ENCODE measurements at places on chromosomes 13 and 19. TPM values are rescaled to one million over a fixed set of nuclear protein-coding genes. Genes with fewer than 3 reads are reported as not detected.

Gene ZNF471
- not detected for total RNA-seq

Gene GSX1
- total RNA-seq: 11.4 TPM

Gene CGB2
- not detected for total RNA-seq

Gene C1QTNF9B
- total RNA-seq: not detected

Gene PEG3
- not detected for total RNA-seq

Gene ZNF780A
- 18.5 TPM for total RNA-seq

Gene CPB2
- 0.44 TPM for total RNA-seq

Gene OR10H1
- not detected for total RNA-seq

Gene ZNF543
- 9.1 TPM for total RNA-seq

Gene APOC1
- 24.9 TPM for total RNA-seq

Gene HCN2
- 0.84 TPM for total RNA-seq

Gene CYP2F1
- not detected for total RNA-seq

- DNase-seq: no peak
- no peak overlapping the region for H3K4me3 ChIP-seq
- no peaks in the 10 kb centered on the region for H3K4me1 ChIP-seq
- H3K27ac ChIP-seq: no peak overlapping the region
- H3K36me3 ChIP-seq: no peaks in the 10 kb centered on the region
These were observed 68.4 kb upstream of the ANKRD10 start for GRCh38 chr13:110983241-110983640.

GRCh38 chr13:47628666-47629065 lies 372.4 kb downstream of the SUCLA2 start:
- no peaks in the 10 kb centered on the region for H3K4me1 ChIP-seq
- DNase-seq: no peak
- peaks cover 6% of the 10 kb centered on the region for H3K36me3 ChIP-seq
- H3K27me3 ChIP-seq: no peaks in the 10 kb centered on the region
- H3K27ac ChIP-seq: no peak overlapping the region

- no peak for DNase-seq
- H3K27ac ChIP-seq: no peak overlapping the region
- H3K36me3 ChIP-seq: peaks cover 3% of the 10 kb centered on the region
- no peaks in the 10 kb centered on the region for H3K27me3 ChIP-seq
- no peak overlapping the region for H3K4me3 ChIP-seq
- no peaks in the 10 kb centered on the region for H3K4me1 ChIP-seq
These were observed 1768.5 kb downstream of the PCDH9 start for GRCh38 chr13:65461590-65461989.

GRCh38 chr13:44768239-44768638 lies 192.1 kb upstream of the TSC22D1 start:
- no peaks in the 10 kb centered on the region for H3K27me3 ChIP-seq
- H3K4me1 ChIP-seq: peaks cover 19% of the 10 kb centered on the region
- no peak overlapping the region for H3K4me3 ChIP-seq
- no peak overlapping the region for H3K27ac ChIP-seq

- peaks cover 91% of the 10 kb centered on the region for H3K27me3 ChIP-seq
- H3K27ac ChIP-seq: peak overlapping the region; percentile 51
- peak; percentile 41 for DNase-seq
- H3K4me3 ChIP-seq: peak overlapping the region; percentile 91
These were observed 442 bp upstream of the FGF14 start for GRCh38 chr13:102402290-102402689.

DNA sequence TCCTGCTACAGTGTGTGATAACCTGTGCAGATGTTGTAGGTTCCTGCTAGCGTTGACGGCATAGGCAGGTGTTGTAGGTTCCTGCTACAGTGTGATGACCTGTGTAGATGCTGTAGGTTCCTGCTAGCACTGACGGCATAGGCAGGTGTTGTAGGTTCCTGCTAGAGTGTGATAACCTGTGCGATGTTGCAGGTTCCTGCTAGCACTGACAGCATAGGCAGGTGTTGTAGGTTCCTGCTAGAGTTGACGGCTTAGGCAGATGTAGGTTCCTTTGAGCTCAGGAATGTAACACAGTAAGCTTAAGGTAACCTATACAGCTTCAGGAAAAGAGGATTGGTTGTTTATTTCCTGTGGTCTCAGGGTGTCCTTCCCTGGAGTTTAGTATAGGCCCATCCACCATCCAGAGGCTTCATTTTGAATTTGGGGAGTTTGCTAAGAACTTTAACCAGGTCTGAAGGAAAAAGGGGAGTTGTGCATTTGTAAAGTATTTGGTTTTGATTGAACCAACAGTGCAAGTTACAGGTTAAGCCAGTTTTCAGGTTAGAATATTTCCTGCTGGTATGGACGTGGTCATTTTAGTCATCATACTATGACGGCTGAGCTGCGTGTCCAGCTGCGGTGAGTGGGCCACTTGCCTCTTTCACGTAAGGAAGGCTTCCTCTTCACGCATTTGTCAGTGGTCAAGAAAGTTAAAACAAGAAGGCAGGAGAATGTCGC lies 53.8 kb downstream of the ATP11A start:
- no peak overlapping the region for H3K4me3 ChIP-seq
- no peak for DNase-seq
- H3K27me3 ChIP-seq: no peaks in the 10 kb centered on the region
- H3K36me3 ChIP-seq: no peaks in the 10 kb centered on the region
- peaks cover 37% of the 10 kb centered on the region for H3K4me1 ChIP-seq

DNA sequence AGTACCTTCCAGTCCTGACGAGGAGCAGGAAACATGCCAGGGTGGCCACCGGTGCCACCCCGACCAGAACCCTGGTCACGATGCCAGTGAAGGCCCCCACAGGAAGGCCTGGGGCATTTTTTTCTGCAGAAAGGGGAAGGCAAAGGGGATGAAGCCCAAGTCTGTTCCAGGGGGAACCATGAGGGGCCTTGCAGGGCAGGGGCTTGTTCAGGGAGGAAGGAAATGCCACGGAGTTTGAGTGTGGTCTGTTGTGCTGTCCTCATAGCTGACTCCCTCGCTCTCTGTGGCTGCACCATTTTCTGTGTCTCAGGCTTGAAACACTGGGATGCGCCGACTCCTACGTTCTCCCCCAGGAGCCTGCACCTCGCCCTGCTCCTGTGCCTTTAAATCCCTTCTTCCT lies 27.5 kb upstream of the CEACAM1 start:
- H3K36me3 ChIP-seq: peaks cover 4% of the 10 kb centered on the region
- H3K27me3 ChIP-seq: peaks cover 6% of the 10 kb centered on the region
- H3K4me1 ChIP-seq: peaks cover 7% of the 10 kb centered on the region
- no peak overlapping the region for H3K4me3 ChIP-seq

DNA sequence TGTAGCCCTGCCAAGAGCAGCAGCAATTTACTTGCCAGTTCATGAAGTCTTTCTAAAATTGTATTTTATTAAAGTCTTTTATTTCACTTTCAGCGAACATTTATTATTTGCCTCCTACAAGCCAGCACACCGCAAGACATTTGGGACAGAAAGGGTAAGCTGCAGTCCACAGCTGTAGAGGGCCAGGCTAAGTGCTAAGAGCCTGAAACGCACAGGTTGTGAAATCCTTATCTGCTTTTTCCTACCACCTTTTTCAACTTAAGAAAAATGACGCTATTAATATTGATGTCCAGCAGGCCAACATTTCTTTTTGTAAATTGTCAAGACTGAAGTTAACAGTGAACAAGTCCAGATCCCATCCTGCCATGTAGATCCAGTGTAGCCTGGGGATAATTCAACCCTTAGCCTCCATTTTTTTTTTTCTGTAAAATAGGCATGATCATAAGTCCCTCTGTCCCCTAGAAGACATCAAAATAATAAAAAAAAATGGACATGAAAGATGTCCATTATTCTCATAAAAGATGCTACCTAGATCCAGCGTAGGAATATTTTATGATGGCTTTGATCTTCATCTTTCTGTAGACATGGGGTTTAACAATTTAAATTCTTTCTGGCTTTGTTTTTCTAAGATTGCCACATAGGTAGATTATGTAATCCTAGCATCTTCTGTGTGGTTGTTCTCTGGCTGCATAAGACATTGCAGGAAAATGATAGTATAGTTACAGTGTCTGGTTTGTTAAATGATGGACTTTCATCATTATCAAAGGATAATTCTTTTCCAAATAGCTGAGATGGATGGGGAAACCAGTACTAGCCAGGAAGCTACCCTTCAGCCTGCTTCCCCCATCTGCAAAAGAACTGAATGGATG lies 128.4 kb downstream of the SHISA2 start:
- H3K4me3 ChIP-seq: no peak overlapping the region
- no peak for DNase-seq
- H3K4me1 ChIP-seq: peaks cover 16% of the 10 kb centered on the region

GRCh38 chr19:5623397-5624017 lies 624 bp downstream of the SAFB start:
- peaks cover 23% of the 10 kb centered on the region for H3K36me3 ChIP-seq
- no peaks in the 10 kb centered on the region for H3K27me3 ChIP-seq
- peak overlapping the region; percentile 100 for H3K27ac ChIP-seq
- H3K4me1 ChIP-seq: peaks cover 57% of the 10 kb centered on the region
- H3K4me3 ChIP-seq: peak overlapping the region; percentile 100

GRCh38 chr13:59343993-59344822 lies 819.5 kb downstream of the DIAPH3 start:
- H3K4me3 ChIP-seq: no peak overlapping the region
- H3K27ac ChIP-seq: no peak overlapping the region
- peaks cover 5% of the 10 kb centered on the region for H3K4me1 ChIP-seq
- no peak for DNase-seq
- H3K36me3 ChIP-seq: no peaks in the 10 kb centered on the region

GRCh38 chr19:53549340-53549739 lies 11.4 kb downstream of the ZNF331 start:
- no peak overlapping the region for H3K27ac ChIP-seq
- H3K36me3 ChIP-seq: peaks cover 5% of the 10 kb centered on the region
- H3K27me3 ChIP-seq: no peaks in the 10 kb centered on the region

DNA sequence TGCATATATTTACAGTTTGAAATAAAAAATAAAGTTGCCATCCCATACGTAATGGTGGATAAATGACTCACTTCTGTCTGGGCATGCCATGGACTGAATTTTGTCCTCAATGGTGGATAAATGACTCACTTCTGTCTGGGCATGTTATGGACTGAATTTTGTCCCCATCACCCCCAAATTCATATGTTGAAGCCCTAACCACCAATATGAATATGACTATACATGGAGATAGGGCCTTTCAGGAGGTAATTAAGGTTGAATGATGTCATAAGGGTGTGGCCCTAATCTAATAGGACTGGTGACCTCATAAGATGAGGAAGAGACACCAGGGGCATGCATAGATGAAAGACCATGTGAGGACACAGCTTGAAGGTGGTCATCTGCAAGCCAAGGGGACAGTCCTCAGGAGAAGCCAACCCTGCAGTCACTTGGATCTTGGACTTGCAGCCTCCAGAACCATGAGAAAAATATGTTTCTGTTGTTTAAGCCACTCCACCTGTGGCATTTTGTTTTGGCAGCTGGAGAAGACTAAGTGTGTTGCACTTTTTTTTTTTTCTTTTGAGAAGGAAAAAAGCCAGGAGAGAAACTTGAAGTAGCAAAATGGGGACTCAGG lies 41.8 kb downstream of the RFC3 start:
- no peaks in the 10 kb centered on the region for H3K27me3 ChIP-seq
- peaks cover 21% of the 10 kb centered on the region for H3K36me3 ChIP-seq
- peaks cover 4% of the 10 kb centered on the region for H3K4me1 ChIP-seq
- DNase-seq: no peak
- no peak overlapping the region for H3K27ac ChIP-seq

DNA sequence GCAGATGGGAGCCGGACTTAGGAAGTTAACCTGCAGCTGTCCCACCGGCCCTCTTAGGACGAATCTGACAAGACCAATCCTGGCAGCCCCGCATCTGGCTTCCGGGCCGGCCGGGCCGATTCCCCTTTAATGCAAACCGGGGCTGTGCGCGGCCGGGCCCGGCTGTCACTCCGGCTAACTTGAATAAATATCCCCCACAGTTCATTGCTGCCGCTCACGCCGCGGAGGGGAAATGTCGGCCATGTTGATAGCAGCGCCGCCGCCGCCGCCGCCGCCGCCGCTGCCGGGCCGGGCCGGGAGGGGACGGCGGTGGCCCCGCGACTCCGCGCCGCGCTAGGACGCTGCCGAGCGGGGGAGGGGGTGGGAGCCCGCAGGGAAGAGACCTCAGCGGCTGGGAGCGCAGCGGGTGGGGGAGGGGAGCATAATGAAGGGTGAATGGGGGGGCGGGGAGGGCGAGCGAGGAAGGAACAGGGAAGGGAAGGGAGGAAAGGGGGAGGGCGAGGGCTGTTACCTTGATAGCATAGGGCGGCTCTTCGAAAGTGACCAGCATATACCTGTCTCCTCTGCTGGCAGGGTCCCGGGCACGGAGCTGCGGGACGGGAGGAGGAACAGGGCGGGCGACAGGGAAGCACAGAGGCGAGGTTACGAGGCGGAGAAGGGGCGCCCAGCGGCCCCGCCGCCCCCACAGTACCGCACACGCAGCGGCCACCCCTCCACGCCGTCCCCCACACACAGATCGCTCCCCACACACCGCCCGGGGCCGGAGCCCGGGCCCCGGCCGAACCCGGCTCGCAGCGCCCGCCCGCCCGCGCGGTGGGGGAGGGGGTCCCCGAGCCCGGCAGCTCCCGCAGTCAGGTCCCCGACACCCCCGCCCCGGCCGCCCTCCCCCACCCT lies 1.1 kb downstream of the INTS6 start:
- H3K27ac ChIP-seq: peak overlapping the region; percentile 43
- H3K4me3 ChIP-seq: peak overlapping the region; percentile 98
- H3K4me1 ChIP-seq: peaks cover 40% of the 10 kb centered on the region
- H3K36me3 ChIP-seq: peaks cover 11% of the 10 kb centered on the region

DNA sequence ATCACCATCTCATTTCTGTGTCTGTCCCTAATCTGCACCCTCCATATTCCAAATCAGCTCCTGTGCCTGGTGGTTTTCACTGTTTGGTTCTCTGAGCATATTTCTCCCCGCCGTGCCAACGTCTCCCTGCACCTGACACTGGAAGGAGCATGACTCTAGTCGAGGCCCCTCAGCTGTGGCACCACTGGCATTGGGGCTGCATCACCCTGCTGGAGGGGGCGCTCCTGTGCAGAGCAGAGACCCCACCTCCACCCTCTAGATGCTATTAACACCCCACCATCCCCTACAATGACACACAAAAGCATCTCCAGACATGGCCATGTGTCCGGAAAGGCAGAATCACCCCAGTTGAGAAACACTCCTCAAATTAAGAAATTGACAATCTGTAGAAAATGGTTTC lies 20.8 kb downstream of the ZSCAN5C start:
- no peak overlapping the region for H3K27ac ChIP-seq
- H3K4me1 ChIP-seq: no peaks in the 10 kb centered on the region
- no peak for DNase-seq

GRCh38 chr19:6886277-6886897 lies 992 bp upstream of the ADGRE1 start:
- H3K4me3 ChIP-seq: no peak overlapping the region
- no peak overlapping the region for H3K27ac ChIP-seq
- DNase-seq: no peak

- H3K4me3 ChIP-seq: peak overlapping the region; percentile 93
- peaks cover 32% of the 10 kb centered on the region for H3K4me1 ChIP-seq
- H3K27me3 ChIP-seq: peaks cover 5% of the 10 kb centered on the region
- H3K36me3 ChIP-seq: peaks cover 6% of the 10 kb centered on the region
- DNase-seq: no peak
These were observed 774 bp downstream of the ALDH16A1 start for GRCh38 chr19:49453757-49454240.

Measured in neural crest cell (in vitro differentiated cells).